IPS-NIHi11 (cell line): ENCODE measurements at places on chromosomes 13 and 19.
A peak's percentile ranks its signal among the peaks of the same experiment; 100 is the strongest.

DNA sequence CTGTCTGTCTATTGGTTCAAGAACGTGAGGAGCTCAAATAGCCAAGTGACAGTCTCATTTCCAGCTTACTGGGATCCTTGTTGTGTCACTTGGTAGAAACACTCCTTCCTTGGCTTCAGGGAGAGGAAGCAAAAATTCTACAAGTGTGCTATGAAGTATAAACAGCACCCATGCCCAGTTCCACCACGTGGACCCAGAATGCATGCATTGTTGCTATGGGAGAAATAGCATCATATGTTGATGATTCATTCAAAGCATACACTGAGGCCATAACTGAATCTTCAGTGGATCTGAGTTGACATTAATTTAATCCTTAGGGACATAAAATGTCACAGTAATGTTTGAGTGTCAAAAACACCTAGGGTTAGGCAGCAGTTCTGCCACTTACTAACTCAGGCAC lies 199.0 kb upstream of the RXFP2 start:
- no peak for DNase-seq

- no peak for DNase-seq
Observed at GRCh38 chr13:99657848-99658260, 156.6 kb downstream of the TM9SF2 start.

GRCh38 chr13:36275190-36276002 lies 22.2 kb downstream of the CCDC169 start:
- peak; percentile 33 for DNase-seq

- DNase-seq, result no peak
Observed at GRCh38 chr13:114099918-114100445, 32.4 kb downstream of the RASA3 start.

- DNase-seq, result peak; percentile 74
Observed at GRCh38 chr19:39212375-39212742, 8.3 kb upstream of the SYCN start.

- peak; percentile 94 for DNase-seq
Observed at GRCh38 chr19:6516659-6517291, 14.1 kb upstream of the TNFSF9 start.

GRCh38 chr13:27266917-27267316 lies 3.7 kb upstream of the RASL11A start:
- no peak for DNase-seq

DNA sequence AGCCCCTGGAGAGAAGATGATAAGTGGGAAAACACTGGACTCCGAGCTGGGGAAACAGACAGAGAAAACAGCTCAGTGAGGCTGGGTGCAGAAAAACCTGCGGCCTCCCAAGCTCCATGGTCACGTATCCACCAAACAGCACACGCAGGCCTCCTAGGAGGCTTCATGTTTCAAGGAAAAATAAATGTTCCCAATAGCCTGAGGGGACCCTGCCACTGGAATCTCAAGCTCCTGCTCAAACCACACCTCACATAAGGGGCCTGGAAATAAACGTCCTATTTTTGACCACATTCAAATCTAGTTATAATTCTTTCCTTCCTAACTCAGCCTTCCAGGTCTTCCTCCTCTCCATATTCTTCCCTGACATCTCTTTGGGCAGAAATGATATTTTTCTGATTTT lies 225.7 kb downstream of the ABCC4 start:
- no peak for DNase-seq

- DNase-seq, result no peak
Observed at GRCh38 chr19:56508290-56508778, 679 bp downstream of the ZNF471 start.

GRCh38 chr19:13172346-13173138 lies 22.3 kb downstream of the IER2 start:
- DNase-seq, result peak; percentile 24

DNA sequence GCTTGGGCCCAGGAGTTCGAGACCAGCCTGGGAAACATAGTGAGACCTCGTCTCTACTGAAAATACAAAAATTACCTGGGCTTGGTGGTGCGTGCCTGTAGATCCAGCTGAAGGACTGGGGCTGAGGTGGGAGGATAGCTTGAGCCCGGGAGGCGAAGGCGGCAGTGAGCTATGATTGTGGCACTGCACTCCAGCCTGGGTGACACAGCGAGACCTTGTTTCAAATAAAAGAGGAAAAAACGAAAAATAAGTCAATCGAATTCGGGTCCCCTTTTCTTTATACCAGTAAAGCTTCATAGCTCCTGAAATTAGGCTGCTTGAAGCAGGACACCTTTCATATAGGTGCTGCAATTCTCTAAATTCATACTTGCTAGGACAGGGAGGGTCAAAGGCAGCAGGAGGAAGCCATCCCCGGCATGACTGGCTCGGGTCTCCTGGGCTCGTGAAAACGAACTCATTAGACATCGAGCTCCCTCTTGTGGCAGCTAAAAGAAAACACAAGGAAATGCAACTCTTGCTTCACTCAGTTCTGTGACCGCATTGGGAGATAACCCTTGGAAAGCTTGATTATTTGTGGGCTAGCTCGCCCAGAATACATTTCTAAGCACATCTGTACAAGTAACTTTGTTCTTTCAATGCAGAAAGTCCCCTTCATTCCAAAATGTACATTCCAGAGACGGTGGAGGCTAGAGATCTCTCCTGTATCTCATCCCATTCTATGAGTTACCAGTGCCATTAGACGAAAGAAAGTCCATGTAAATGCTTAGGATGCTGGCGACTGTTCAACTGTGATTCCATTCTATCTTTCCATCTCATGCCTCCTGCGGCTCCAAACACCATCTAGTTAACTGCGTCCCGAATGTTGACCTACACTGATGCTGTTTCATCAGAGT lies 16.8 kb downstream of the FPR2 start:
- peak; percentile 80 for DNase-seq

DNA sequence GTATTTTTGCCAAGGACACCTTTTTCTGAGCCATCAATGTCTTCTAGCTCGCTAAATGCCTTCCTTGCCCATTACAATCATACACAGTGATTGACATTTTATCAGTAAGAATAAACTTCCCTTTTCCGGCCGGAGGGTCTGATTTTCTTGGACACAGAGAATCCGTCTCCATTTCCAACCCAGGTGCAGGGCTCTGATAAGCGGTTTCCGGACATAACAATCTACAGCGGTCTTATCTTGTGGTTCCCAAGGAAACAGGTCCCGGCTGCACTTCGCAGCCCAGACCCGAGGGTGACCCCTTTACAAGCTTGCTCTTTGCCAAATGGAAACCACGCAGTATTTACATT lies 5.1 kb upstream of the ZNF77 start:
- peak; percentile 17 for DNase-seq

DNA sequence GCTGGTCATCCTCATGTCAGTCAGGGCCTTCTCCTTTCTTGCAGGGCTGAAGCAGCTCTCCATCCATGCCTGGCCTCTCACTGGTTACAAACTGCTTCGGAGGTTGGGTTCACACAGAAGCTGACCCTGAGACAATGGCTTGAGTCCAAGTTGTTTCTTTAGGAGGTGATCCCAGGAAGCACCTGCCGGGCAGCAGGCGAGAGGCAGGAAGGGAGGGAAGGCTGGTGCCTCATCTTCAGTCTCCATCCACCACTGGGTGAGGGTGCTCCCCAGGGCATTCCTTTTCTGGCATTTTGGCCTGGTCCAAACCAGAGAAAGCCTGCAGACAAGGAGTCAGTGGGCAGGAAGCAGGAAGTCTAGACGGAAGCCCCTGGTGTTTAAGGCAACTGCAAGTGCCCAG lies 17.6 kb upstream of the SPATA13 start:
- no peak for DNase-seq

DNA sequence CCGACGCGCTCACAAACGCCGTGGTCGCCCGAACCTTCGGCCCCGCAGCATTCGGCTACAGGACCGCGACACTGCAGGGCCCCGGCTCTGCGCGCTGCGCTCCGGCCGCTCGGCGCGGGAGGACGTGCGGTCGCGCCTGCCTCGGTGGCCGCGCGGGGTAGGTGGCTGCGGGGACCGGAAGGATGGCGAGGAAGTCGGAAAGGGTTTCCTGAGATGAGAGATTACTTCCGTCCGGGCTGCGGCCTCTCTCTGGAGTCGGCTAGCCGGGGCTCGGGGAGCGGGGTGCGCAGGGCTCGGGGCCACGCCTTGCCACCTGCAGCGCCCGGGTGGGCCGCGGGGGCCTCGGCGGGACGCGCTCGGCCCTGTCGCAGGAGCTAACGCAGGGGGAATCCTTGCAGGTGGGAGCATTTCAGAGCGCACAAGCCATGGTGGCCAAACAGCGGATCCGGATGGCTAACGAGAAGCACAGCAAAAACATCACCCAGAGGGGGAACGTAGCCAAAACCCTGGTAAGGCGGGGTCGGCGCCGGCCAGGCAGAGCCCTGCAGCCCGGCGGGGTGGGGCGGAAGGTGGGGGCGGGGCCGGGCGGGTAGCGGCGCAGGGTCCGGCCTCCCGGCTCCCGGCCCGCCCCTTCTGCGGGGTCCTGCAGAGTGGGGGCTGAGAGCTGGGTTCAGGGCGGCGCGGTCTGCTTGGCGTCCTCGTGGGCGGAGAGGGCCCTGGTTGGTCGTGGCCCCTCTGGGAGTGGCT lies at the start of gene SERP2:
SERP2 (plus strand) TSS at position 224 of the 747 bp plus-strand sequence; CDS start at position 426, 202 bp downstream.
- peak; percentile 93 for DNase-seq

DNA sequence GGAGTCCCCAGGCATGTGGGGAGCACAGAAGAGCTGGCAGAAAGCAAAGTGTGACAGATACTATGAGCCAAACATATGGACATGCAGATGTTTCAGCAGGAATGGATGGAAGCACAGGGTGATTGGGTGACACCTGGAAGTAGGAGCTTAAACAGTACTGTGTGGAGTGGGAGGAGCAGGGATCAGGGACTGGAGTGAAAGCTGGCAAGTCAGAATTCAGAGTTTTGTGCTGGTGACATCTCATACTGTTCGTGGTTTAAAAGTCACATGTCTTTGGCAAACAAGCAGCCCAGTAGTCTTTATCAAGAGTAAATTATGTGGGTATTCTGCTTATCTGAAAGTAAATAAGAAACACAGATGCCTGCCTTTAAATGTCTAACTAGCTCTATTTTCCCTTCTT lies 408.2 kb downstream of the COG6 start:
- no peak for DNase-seq

- peak; percentile 9 for DNase-seq
Observed at GRCh38 chr13:71067165-71067815, 799.7 kb downstream of the DACH1 start.

- no peak for DNase-seq
Observed at GRCh38 chr19:32624410-32624809, 43.4 kb downstream of the PDCD5 start.

DNA sequence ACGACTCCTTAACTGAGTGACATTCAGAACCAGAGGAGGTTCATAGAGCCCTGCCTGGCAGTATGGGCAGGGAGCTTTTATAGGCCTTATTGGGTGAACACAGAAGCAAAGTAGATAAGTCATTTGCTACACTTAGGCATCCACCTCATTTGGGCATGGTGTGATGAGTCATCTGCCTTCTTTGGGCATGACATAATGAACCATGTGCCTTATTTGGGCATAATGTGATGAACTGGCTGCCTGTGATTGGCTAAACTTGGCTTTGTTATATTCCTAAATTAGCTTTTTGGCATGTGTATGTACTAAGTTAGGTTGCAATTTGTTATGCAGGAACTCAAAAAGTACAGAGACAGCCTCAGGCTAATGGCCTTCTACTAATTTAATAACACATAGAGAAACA lies 2210.2 kb upstream of the PCDH20 start:
- no peak for DNase-seq

GRCh38 chr13:73833325-73834070 lies 300.7 kb downstream of the KLF12 start:
- DNase-seq, result no peak

- DNase-seq, result no peak
Observed at GRCh38 chr13:33994198-33994597, 176.2 kb downstream of the RFC3 start.

- no peak for DNase-seq
Observed at GRCh38 chr13:109224033-109224432, 562.4 kb downstream of the IRS2 start.

GRCh38 chr19:36488118-36488845 lies 1.1 kb downstream of the ZNF566 start:
- no peak for DNase-seq

DNA sequence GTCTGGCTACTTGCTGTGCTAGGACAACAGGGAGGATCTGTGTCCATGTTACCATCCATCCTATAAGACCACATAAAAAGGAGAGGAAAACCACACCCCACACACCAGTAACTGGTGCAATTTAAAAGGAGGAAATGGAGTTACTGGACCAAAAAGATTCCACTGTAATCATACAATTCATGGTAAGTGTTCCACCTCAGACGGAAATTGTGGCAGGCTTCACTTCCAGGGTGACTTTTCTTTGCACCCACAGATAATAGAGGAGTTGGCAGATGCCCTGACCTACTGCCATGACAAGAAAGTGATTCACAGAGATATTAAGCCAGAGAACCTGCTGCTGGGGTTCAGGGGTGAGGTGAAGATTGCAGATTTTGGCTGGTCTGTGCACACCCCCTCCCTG lies 2.4 kb downstream of the AURKC start:
- no peak for DNase-seq

DNA sequence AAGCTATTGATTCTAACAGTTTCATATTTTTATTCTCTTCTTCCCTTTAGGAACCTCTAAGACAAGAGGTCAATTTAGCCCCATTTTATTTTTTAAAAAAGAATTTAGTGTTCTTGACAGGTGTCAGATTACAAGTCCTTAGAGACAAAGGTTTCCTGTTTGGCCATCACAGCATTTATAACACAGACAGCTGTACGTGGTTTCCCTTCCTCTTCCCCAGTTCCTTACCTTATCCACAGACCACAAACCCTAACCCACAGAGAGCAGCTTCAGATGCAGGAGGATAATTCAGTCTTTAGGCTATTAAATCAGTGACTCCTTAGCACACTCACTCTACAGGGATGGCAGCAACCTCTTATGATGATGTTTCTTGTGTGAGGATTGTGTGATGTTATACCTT lies 1210.1 kb downstream of the DIAPH3 start:
- DNase-seq, result no peak

GRCh38 chr13:44311011-44311780 lies 62.4 kb upstream of the SERP2 start:
- no peak for DNase-seq

DNA sequence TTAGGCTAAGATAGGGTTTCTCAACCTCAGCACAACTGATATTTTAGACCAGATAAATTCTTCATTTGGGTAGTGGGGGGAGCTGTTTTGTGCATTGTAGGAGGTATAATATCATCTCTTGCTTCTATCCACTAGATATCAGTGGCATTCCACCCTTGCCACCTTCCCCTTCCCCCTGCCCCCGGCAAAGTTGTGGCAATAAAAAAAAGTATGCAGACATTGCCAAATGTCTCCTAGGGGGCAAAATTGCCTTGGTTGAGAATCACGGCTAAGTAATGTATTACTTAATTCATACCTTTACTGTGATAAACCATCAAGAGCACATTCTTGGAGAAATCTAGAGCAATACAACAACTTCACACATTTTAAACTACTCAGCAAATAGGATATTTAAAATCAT lies 51.4 kb downstream of the UBL3 start:
- no peak for DNase-seq

DNA sequence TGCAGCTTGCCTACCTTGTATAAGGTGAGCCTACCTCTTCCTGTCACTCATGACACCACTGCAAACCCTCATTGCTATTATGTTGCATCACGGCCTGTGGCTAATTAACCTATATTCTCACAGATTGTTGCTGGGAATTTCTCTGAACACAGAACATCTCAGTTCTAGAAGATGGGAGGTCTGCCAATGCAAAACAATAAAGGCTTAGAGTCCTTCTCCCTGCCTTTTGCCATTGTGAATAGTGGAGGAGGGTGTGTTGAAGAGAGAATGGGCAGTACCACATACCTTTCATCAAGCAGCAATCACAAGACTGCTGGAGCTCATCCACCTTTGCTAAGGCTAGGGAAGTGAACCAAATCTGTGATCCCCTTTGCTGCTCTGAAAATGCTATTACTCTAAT lies 34.4 kb downstream of the WDFY2 start:
- DNase-seq, result peak; percentile 22
